Activated naive CD8-positive, alpha-beta T cell treated with anti-CD3 and anti-CD28 coated beads for 36 hours (primary cell): ENCODE measurements at places on chromosomes 2 and 18. TPM values are rescaled to one million over a fixed set of nuclear protein-coding genes. Genes with fewer than 3 reads are reported as not detected.

PNO1 gene
- total RNA-seq = 37.8 TPM

GRCh38 chr2:109614715-109615636, 812 bp downstream of the SOWAHC start:
- peak; percentile 6 for DNase-seq
- H3K27me3 ChIP-seq = peaks cover 80% of the 10 kb centered on the region
- H3K27ac ChIP-seq = no peak overlapping the region
- peaks cover 4% of the 10 kb centered on the region for H3K4me1 ChIP-seq

- H3K36me3 ChIP-seq = peaks cover 20% of the 10 kb centered on the region
- H3K4me3 ChIP-seq = no peak overlapping the region
Measured at GRCh38 chr2:227509824-227510619, 38.1 kb downstream of the AGFG1 start.

- H3K36me3 ChIP-seq = peaks cover 30% of the 10 kb centered on the region
- no peak overlapping the region for H3K27ac ChIP-seq
- peaks cover 13% of the 10 kb centered on the region for H3K4me1 ChIP-seq
Measured at GRCh38 chr2:43927442-43927841, 68.3 kb downstream of the LRPPRC start.

DNA sequence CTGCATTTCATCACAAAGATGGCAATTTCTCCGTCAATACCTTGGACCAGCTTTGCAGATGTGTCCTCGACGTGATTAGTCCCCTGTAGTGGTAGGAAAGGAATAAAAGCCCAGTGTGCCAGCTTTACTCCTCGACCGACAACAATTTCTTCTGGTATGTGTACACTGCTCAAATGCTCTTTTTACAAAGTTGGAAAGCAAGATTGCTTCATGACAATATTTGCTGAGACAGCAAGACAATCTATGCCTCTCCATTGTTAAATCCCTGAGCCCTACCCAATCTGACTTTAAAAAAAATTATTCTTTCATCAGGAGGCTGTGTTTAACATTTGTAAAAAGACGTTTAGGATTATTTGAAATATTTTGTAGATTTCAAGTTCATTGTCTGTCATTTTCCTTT, 27.6 kb upstream of the ZEB2 start:
- H3K36me3 ChIP-seq = no peaks in the 10 kb centered on the region
- no peak overlapping the region for H3K4me3 ChIP-seq
- DNase-seq = no peak
- no peaks in the 10 kb centered on the region for H3K27me3 ChIP-seq
- H3K27ac ChIP-seq = no peak overlapping the region

DNA sequence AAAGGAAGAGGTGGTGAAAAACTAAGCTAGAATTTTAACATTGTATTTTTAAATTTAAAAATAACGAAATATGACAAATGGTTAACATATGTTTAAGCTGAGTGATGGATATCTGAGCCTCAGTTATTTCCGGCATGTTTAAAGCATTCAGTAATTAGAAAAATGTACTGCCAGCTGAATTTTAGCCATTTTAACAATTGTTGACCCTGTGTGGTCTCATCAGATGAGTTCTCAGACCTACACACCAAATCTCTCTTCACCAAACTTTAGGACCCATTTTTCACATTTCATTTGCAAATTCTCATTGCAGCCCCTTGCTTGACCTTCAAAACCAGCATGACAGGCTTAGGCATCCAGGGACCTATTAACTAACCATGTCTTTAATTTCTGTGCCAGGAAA, 91.5 kb upstream of the RGPD4 start:
- H3K27me3 ChIP-seq = no peaks in the 10 kb centered on the region
- no peaks in the 10 kb centered on the region for H3K4me1 ChIP-seq
- H3K4me3 ChIP-seq = no peak overlapping the region
- no peak overlapping the region for H3K27ac ChIP-seq
- no peaks in the 10 kb centered on the region for H3K36me3 ChIP-seq

DNA sequence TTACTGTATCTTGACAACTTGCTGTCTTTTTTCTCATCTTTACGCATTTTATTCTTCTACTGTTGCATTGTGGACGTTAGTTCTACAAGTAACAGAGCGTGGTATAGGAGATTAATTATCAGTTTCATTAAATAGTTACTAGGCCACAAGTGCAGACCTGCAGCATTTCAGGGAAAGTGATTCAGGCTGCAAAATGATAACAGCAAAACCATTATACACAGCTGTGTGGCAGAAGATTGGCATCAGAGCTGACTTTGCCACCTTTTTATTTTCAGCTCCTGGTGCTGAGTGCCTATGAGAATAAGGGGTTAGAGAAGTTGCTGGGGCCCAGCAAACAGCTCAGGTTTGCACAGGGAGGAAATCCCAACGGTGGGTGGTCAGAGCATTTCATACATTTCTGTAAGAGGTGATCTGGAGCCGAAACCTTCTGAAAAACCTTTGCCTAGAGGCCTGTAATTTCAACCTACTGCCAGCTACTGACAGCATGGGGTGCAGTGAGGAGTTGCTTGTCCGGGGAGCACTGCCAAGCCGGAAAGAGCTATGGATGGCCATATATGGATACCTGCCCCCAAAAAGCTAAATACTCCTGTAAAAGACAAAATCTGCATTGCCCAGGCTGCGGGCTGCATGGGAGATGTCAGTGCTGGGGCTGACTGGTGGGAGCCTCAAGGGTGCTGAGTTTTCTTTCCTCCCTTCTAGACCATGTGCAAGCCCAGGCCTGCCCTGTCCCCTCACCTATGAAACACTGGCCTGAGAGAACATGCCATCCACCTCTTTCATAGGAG, 2.7 kb upstream of the CCBE1 start:
- no peak for DNase-seq
- peaks cover 46% of the 10 kb centered on the region for H3K27me3 ChIP-seq
- peaks cover 8% of the 10 kb centered on the region for H3K4me1 ChIP-seq
- no peaks in the 10 kb centered on the region for H3K36me3 ChIP-seq
- no peak overlapping the region for H3K27ac ChIP-seq

GRCh38 chr18:52342456-52342855, 2.5 kb downstream of the DCC start:
- no peak for DNase-seq
- no peak overlapping the region for H3K27ac ChIP-seq
- H3K27me3 ChIP-seq = peaks cover 35% of the 10 kb centered on the region
- H3K4me3 ChIP-seq = no peak overlapping the region

GPAT2 gene
- 36.3 TPM for total RNA-seq
